ENCODE measurements at places on chromosomes 12 and 14.

- no peak for DNase-seq
Measured at GRCh38 chr14:101069228-101069549, 165.7 kb upstream of the RTL1 start.

- DNase-seq = peak; percentile 71
Measured at GRCh38 chr12:13165617-13166041, 30.9 kb upstream of the EMP1 start.

DNA sequence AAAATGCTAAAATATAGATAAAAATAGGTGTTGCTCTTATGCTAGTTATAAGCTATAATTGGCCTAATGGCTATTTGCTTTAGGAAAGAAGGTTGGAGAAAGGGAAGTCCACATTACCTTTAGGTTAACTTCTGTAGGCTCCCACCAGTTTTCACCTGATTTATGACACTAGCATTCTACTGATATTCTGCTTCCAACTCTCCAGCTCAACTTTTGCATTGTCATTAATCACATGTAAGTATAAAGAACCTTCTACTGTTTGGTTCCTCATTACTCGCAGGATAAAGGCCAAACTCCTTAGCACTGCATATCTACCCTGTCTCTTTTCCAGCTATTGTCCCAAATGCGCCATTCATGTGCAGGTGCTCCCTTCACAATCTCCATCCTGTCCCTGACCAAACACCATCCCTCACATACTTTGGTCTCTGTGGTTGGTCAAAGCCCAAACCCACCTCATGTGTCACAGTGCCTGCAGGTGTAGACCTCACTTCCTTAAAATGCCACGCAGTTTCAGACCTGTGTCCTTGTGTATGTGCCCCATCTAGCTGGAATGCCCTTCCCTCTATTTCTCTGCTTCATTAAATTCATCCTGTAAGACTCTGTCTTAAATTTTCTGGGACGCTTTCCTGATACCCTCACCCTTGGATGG is 3.3 kb downstream of the DDHD1 start:
- no peak for DNase-seq

DNA sequence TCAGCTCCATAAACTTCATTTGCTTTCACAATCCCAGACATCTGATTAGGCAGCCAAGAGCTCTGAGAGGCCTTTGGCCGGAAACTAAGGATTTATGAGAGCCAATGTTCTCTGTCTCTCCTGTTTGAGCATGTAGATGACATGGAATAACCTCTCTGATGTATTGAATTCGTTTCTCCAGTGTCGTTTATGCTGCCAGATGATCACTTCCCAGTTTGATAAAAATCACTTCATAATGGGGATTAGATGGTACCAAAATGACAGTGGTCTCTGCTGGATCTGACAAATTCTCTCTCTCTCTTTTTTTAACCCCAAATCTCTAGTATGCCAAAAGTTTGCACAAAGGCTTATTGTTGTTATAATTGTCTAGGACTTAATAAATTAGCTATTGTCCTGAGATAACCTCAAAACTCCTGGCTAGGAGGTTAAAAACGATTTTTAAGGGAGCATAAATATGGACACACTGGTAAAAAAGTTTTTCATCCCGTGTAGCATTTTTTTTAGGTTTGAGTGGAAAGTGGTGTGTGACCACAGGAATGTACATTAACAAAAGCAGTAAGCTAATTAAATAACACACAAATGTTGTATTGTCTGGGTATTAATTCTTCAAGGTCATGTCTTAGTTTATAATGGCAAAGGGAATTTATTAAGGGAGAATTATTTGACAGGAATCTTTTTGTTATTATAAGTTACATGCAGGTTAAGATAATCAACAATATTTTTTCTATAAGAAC is 82.6 kb upstream of the USP44 start:
- no peak for DNase-seq

DNA sequence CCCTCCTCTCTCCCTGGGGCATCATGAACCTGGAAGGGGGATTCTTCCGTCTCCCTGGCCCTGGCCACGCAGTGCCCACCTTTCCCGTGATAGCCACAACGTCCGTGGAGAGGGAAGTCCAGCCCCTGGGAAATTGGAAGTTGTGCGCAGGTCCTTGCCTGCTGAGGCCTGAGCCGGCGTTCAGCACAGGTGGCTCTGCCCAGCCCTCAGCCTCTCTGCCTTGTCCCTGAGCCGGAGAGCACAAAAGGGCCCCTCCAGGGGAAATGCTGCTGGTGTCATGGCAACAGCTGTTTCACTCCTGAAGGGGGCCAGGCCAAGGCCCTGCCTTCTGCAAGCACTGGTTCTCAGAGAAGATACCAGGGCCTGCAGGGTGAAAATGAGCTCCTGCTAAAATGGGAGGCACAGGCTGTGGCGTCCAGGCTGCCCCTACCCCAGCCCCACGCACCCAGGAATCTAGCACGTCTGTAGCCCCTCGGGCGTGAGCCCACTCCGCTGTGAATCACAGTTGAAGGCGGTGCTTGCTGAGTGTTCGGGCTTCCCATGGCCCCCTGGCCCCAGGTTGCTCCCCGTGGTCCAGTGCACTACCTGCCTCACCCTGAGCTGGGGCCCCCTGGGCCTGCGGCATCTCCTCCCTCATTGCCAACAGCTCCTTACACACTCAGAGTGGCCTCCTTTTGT is 149.4 kb downstream of the ADGRD1 start:
- peak; percentile 25 for DNase-seq

- no peak for DNase-seq
Measured at GRCh38 chr12:39902821-39903220, 203.1 kb downstream of the SLC2A13 start.

Data from mesendoderm (in vitro differentiated cells).